ENCODE measurements at places on chromosomes 4 and X.

- DNase-seq, result no peak
Observed at GRCh38 chr4:117986321-117986720, 48.0 kb upstream of the NDST3 start.

GRCh38 chr4:147076179-147076578 is 130.5 kb upstream of the TTC29 start:
- DNase-seq, result no peak

- DNase-seq, result peak; percentile 22
Observed at GRCh38 chrX:79081895-79082512, 62.5 kb upstream of the GPR174 start.

GRCh38 chr4:34178476-34178875 is 2065.8 kb downstream of the ARAP2 start:
- DNase-seq, result no peak

GRCh38 chr4:34619531-34620162 is 1624.7 kb downstream of the ARAP2 start:
- DNase-seq, result no peak

GRCh38 chr4:38128478-38129459 is 168.6 kb downstream of the PTTG2 start:
- peak; percentile 79 for DNase-seq

DNA sequence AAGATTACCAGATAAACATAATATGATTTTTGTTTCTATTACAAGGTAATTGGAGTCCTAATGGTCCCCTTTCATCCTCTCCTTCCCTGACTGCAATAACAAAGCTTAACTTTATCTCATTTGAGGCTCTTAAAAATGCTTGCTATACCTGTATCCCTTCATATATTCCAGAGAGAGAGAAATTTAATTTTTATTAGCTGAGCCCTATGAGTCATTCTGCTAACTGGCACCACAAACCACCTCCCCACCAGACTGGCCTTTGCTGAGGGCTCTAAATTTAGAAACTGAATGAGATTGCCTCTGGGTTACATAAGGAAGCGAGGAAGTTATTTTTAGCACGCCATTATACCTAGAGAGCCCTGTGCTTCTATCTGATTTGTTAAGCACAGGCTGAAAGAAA is 27.4 kb downstream of the CBLL2 start:
- DNase-seq, result no peak

DNA sequence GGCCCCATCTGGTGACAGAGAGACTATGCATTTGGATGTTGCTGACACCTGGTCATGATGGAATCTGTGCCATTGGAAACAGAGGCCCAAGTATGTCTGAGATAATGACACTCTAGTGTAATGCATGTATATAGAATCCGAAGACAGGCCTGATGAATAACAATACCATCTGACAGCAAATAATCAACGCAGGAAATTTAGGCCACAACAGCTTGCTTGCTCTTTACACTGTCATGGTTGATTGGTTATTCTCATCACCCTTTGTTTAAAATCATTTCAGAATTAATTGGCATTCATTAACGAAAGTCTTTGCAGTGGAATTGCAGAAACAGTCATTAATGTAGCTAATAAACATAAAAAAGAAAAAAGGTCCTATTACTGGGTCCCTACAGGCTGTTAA is 194.8 kb downstream of the AFF2 start:
- no peak for DNase-seq

DNA sequence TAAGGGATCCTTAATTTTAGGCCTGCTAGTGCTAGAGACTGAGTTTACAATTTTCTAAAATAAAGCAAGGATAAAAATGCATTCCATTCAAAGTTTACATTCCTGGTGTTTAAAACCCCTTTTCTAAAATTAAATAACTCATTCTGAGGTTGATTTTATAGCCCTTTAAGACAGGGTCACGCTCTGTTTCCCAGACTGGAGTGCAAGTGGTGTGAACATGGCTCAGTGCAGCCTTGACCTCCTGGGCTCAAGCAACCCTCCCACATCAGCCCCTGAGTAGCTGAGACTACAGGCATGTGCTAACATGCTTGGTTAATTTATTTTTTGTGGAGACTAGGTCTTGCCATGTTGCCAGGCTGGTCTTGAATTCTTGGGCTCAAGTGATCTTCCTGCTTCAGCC is 6.8 kb upstream of the CDKL2 start:
- no peak for DNase-seq

DNA sequence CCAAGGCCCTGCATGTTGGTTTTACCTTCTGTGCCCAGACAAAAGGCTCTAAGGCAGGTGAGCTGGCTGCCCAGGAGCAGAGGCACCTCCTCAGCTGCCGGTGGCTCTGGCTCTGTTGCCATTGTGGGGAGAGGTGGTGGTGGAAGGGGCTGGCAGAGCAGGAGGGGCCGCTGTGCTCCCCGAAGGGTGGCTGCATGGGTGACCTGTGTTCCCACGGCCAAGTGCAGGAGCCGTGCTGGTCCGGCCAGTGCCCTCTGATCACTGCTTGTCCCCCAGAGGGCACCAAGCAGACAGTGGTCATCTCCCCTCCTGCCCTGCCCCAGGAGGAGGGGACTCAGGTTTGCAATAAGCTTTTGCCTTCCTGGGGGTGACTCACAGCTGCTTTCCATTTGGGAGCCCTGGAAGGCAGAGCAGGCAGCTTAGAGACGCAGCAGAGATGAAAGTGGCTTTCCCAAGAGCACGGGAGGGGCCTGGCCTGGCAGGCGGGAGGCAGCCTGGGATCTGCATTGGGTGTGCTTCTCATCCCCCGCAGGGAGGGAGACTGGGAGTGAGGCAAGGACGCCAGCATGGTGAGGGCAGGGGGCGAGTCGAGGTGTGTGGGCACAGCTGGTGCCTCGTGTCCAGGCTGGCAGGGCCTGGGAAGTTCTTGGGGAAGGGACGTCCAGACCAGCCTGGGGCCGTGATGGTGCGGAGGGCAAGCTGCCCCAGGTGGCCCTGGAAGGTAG is 28.7 kb downstream of the DOK7 start:
- DNase-seq, result no peak

GRCh38 chr4:10077483-10078335 is 38.9 kb downstream of the WDR1 start:
- no peak for DNase-seq

GRCh38 chr4:156322592-156322991 is 368.9 kb upstream of the CTSO start:
- no peak for DNase-seq

DNA sequence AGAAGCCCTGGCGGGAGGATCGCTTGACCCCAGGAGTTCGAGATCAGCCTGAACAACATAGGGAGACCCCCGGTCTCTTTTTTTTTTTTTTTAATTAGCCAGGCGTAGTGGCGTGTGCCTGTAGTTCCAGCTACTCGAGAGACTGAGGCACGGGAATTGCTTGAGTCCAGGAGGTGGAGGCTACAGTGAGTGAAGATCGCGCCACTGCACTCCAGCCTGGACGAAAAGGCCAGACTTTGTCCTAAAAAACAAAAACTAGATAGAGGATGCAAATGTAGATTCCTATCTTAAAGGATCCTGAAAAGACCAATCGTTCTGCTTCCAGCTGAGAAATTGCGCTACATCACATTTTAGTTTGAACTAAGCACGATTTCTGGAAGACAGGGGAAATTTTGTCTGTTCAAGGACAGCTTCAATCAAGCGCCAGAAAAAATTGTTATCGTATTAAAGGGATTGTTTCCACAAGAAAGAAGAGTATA is 627 bp upstream of the HSD17B11 start:
- no peak for DNase-seq

GRCh38 chr4:153248641-153249198 is 44.5 kb downstream of the TRIM2 start:
- peak; percentile 18 for DNase-seq

DNA sequence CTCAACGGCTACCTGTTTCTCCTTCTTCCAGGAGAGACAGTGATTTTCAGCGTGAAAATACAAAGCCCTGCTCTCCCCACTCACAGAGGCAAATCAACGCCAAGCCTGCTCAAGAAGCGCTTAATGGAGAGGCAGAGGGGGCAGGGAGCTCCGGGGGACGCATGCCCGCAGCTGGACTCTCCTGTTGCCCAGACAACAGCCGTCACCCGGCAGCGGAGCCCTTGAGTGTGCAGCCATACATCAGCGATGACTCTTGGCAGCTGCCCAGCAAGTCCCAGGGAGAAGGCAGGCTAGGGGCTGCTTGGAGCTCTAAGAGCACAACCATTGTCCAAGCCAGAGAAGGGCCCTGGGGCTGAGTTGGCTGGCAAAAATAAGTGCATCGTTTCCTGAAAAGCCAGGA is 71.0 kb upstream of the AFAP1 start:
- DNase-seq, result peak; percentile 79

DNA sequence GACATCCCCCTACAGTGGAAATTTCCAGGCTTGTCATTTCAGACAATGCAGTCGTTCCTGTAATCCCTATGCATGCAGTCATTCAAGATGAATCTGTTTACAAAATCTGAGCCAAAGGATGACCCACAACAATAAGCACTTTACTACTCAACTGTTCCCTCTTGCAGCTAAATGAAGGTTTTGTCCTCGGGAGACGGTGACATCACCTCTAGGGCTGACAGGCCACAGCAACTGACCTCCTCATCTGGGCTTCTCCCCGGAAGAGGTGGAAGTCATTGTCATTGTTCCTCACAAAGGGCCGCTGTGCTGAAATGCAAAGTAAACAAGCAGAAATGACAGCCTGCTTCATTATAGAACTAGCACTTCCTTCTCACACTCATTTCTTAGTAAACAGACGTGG is 29.2 kb downstream of the CLRN2 start:
- peak; percentile 18 for DNase-seq

GRCh38 chr4:99645036-99645435 is 12.6 kb downstream of the C4orf54 start:
- DNase-seq, result no peak

DNA sequence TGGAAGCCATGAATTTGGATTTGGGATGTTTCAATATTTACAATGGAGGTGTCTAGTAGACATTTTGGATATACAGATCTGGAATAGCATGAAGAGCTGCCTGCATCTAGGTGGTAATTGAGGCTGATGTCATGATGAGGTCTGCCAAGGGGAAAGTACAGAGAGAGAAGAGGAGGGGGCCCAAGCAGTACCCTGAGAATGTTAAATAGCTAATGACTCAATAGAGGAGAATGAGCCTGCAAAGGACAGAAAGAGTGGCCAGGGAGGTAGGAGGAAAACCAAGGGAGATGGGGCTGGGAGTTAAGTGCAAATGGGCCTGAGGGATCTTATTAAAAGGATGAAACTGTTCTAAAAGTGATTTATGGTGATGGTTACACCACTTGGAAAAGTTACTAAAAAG is 182.2 kb upstream of the KIT start:
- DNase-seq, result no peak

DNA sequence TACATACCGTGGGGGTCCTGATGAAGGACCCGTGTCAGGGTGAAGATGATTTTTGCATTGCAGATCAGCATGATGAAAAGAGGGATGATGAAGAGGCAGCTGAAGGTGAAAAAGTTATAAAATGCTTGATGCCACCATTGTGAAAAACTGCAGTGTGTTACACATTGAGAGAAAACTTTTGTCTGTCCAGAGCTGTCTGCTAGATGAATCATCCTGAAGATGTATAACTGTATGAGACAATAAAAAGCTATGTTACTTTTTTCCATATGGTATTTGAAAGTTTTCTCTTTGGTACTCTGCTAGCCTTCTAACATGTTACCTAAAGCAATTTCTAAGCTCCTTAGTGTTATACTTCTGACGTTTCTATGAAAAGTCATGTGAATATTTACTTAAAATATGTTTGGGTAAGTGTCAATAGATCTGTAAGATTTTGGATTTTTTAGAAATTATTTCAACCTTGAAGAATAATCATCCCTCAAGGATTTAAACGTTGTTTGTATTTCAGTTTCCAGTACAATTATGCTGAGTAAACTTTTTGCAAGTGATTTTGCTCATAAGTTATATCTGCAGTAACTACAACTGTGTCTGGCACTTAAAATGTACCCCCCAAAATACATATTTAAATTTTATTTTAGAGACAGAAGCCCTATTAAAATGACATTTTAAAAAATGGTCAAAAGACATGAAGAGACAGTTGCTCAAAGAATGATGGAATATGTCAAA is 9.5 kb downstream of the GNRHR start:
- no peak for DNase-seq

Measured in small intestine (tissue), 16 donors.